CD4-positive, alpha-beta T cell treated with Interleukin-10 for 1 hour (primary cell): ENCODE measurements at places on chromosomes 2 and 18.

DNA sequence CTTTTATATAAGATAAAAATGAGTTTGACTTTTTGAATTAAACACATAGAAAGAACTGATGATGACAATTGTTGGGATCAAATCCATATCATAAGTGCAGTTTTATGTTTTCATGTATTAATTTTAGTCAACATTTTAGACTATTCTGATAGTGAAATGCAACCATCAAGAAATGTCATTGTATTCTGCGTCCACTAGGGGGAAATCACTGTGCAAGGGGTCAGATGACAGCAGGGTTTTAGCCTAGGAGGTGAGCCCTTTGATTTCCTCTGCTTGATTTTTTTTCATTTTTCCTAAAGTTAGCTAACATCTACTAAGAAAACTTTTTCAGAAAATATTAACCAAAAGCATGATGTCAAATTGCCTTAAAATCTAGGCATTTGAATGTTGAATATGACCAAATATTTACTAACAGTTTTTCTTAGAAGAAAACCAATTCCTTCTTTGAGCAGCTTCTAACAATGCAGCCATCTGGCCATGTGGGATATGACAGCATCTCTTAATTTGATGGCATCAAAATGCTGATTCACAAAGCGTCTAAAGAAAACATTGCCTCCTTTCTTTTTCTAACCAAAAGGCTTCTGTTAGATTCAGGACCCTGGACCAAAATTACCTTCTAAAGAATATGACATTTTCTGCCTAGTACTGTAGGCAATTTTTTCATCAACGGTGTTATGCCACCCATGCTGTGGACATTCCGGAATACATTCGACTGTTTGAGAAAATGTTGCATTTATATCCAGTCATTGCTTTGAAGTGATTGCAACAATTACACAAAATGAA lies 141.5 kb downstream of the SPHKAP start:
- DNase-seq, result no peak

- DNase-seq, result no peak
These were observed 197.8 kb upstream of the SIX2 start for GRCh38 chr2:45207101-45207500.

GRCh38 chr2:9613291-9613690 lies 17.5 kb downstream of the YWHAQ start:
- DNase-seq, result no peak

- DNase-seq, result no peak
These were observed 106.4 kb upstream of the SMIM21 start for GRCh38 chr18:75533950-75534349.

DNA sequence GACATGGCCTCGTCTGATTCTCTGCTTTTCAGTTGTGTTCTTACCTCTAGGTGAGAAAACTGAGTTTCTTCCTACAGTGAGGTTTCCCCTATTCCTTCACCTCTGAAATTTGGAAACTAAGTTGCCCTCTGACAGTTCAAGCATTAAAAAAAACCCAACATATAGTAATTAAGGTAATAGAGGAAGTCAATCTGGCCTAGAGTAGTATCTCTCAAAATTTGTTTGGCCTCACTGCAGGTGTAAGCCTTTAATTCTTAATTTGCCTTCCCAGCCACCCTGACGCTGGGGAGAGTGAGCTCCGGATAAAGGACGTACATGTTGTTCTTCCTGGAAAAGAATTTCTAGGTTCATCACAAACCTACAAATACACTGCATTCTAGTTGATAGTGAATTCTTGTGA lies 1.4 kb downstream of the CAD start:
- DNase-seq, result no peak

DNA sequence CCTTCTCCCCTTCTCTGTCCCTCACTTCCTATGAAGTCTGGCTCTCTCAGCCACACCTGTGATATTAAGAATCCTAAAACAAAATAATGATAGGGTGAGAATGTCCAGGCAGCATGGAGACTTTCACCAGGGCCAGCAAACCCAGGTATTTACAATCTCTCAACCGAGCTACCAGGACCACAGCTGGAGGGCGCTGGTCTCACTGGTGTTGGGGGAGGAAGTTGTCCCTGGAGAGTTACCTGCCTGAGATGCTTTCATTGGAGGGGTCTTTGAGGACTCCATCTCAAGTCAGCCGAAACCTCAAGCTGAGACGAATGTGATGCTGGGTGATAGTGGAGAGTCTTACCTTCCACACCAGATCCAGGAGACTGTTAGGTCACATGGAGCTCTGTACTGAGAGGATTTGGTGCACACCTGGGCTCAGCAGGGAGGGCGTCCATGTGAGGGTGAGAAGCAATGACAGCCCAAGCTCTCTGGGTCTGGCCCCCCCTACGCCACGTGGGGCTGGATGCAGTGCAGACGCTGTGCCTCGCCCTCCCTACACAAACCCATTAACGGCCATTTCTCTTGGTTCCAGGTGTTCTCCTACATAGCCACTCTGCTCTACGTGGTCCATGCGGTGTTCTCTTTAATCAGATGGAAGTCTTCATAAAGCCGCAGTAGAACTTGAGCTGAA lies 27.4 kb downstream of the MAL start:
- no peak for DNase-seq
